ENCODE measurements at places on chromosomes 3 and 15.
A peak's percentile ranks its signal among the peaks of the same experiment; 100 is the strongest.

- no peak for DNase-seq
These were observed 154.3 kb downstream of the NR2F2 start for GRCh38 chr15:96484830-96485229.

DNA sequence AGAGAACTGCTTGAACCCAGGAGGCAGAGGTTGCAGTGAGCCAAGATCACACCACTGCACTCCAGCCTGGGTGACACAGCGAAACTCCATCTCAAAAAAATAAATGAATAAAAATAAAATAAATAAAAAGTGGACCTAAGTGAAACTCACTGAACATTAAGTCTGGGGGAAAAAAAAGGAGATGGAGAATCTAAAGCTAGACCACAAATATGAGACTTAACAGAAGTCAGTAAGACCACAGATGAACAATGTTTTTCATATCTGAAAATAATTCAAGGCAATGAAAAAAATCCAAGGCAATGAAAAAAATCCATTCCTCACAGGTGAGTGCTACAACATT is 18.6 kb downstream of the ANXA2 start:
- DNase-seq, result no peak

DNA sequence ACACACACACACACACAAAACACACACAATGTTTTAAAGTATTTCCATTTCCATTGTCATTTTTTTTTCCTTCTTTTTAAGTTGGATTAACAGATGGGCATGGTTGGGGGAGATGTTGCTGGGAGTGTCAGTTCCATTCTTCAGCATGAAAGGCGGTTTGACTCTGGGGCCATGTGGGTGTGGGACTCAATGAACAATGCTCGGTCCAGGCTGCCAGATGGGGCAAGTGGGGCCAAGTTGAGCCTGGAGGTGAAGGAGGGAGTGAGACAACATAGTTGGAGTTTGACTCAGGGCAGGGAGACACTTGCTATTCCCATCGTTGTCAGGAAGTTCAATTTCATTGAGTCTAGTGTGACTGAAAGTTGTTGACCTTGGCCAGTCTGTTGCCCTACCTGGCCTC is 125.3 kb downstream of the TLE3 start:
- DNase-seq, result no peak

DNA sequence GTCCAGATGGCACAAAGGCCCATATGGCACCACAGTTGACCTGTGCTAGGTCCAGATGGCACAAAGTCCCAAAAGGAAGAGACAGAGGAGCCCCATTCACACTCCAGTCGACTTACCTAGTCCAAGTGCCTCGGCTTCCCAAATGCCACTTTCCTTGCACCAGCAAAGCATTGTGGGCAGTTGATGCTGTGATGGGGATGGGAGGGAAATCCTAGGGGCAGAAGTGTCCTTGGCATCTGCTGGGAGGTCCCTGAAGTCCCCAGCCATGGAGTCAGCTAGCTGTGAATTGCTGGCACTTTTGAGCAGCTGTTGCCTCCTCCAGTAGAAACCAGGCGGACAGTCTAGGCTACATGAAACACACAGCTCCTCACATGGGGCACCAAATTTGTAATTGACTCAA is 60.3 kb upstream of the SIAH2 start:
- no peak for DNase-seq

GRCh38 chr3:46438831-46439230 is 25.9 kb downstream of the LTF start:
- no peak for DNase-seq

DNA sequence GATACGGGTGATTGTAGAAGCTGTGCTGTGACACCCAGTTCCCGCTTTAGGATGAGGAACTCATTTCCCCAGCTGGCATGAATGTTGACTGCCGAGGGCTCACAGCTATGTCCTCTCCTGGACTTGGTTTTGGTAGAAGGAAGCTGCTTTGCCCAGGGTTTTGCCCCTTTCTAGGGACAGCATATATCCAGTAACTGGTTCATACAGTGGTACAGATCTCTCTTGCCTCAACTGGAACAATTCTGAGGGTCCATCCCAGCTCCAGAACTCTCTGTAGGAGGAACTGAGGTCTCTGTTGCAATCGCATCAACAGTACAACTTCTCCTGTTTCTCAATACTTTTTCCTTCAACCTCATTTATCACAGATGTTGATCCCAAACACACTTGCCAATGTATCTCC is 54.5 kb upstream of the FNDC3B start:
- DNase-seq, result no peak

DNA sequence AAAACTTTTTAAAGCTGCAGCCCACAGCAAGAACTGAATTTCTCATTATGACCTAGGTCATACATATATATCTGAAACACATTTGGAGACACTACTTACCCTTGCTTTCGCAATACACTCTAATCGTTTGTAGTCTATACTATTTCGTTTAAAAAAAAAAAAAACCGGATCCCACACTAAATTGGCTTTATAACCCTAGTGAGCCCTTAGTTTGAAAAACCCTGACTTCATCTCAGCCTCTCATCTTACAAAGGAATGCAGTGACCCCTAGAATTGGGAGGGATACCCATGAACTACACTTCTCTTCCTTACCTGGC is 4.2 kb downstream of the RARRES1 start:
- no peak for DNase-seq

GRCh38 chr15:39051626-39052322 is 487.2 kb upstream of the RASGRP1 start:
- no peak for DNase-seq

DNA sequence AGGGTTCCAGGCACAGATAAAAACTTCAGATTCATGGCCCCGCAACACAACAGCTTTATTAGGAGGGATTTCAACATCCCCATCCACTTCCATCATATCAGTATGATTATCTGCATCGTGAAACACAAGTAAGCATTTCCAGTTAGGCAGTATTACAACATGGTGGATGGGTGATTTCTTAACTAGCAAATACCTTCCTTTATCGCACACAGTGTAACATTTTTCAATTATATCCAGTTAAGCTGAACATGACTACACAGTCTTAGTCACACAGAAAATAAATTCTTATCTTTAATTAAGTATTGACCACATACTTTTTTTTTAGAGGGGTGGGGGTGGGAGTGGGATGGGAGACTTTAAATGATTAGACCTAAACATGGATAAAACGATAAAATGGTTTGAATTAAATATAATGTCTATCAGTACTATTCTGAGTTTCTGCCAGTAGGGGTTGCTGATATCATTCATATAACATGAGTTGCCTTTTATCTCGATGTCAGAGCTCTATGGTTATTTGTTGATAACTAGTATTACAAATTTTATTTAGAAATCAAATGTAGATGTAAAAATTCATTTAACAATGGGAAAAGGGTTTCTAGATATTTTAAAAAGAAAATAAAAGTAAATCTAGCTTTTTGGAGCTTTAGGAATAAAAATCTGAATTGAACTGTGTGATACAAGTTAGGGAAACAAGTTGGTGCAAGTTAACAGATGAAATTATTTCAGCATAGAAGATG is 146.6 kb downstream of the TBL1XR1 start:
- peak; percentile 71 for DNase-seq

DNA sequence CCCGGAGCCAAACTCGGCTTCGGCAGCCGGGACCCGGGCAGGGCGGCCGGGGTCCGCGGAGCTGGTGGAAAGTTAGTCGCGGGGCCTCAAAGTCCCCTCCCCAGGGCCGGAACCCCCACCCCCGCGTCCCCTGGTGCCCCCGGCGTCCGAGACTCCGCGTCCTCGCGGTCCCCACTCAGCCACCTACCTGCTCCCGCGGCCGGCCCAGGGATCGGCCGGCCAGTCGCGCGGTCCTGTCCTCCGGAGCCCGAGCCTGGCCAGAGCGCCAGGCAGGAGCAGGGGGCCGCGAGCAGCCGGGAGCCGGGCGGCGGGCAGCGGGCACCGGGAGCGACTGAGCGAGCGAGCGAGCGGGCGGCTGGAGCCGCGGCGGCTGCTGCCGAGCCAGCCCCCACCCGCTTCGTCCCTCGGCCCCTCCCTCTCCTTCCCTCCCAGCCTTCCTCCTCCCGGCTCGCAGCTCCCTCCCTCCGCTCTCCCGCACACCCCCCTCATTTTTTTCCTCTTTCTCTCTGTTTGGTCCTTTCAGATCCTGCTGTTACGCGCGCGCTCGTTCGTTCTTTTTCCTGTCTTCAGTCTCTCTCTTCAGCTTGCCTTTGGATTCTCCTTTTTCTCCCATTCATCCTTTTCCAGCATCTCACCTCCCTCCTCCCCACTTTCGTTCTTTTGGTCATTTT is at the start of gene MEGF11:
MEGF11 (minus strand) TSS at position 333 of the 671 bp plus-strand sequence. CDS start 125,347 bp downstream, outside the sequence.
- DNase-seq, result peak; percentile 30

GRCh38 chr15:35325374-35325941 is 220.5 kb downstream of the DPH6 start:
- DNase-seq, result no peak

- no peak for DNase-seq
These were observed 22.6 kb upstream of the NR2F2 start for GRCh38 chr15:96307856-96308394.

- DNase-seq, result peak; percentile 7
These were observed 1.5 kb downstream of the RPN1 start for GRCh38 chr3:128648940-128649663.

DNA sequence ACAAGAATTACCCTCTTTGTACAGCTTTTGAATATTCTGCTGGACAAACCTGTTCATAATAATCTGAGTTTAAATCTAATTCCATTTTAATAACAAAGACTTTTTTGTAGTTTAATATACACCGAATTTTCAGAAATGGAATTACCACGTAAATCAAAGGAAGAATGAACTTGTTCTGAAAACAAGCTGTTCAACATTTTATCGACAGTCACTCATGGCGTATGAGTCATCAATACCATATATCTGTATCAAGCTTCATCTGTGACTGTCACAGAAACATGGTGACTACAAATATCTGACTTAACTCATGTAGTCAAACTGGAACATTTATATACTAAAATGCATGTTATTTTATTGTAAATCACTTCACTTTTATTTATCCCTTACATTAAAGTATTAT is 90.0 kb downstream of the EFL1 start:
- no peak for DNase-seq

DNA sequence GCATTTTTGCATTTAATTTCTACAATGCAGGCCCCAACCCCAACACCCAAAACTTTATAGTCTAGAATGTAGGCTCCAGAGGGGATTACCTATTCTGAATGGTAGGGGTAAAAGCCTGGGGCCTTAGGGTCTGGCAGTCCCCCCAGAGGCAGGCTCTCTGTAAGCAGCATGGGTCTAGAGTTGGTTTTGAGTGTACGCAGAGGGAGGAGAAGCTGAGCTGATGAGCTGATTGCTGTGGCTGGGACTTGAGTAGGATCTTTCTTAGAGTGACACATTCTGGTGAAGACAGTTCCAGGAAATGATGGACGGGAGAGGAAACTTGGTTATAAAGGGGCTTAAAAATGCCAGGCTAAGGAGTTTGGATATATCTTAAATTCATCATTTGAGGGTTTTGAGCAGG is 2.1 kb downstream of the LPP start:
- DNase-seq, result no peak

GRCh38 chr3:108907194-108907593 is 46.5 kb downstream of the GUCA1C start:
- peak; percentile 2 for DNase-seq

DNA sequence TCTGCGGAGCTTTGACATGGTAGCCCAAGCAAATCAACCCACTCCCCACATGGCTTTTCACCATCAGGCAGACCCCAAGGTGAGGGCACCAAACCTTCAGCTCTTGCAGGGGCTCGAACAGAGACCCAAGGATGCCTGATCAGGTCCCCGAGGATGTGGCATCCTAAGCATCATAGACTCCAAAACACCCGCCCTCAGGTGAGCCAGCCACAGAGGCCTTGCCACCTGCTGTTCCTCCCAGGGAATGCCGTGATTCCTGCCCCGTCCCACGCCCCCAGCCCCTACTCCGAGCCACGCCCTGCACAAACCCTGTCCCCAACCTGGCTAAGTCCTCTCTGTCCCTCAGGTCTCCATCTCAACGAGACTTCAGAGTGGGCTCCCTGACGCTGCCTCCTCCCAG is 34.7 kb upstream of the SLC41A3 start:
- DNase-seq, result no peak

DNA sequence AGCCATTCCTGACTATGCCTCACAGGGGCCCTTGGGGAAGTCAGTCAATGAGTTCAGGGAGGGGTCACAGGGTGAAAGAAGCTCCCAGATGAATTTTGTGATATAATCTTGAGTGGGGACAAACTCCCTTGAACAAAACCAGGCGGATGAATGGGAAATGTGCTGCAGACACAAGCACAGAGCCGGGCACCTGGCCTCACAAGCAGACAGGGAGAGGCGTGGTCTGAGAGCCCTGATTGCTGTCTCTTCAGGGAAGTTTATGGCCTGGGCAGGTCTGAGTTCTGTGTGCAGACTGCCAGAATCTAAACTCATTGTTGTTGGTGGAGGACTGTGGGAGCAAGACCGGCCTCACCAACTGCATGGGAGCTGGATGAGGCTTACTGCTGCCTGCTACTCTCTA is 591.8 kb downstream of the EPHA3 start:
- no peak for DNase-seq

- no peak for DNase-seq
These were observed 92.1 kb downstream of the TGFBR2 start for GRCh38 chr3:30698549-30698948.

All from astrocyte of the spinal cord (primary cell).